ENCODE measurements at places on chromosomes 1 and 21. TPM values are rescaled to one million over a fixed set of nuclear protein-coding genes. Genes with fewer than 3 reads are reported as not detected.

DNA sequence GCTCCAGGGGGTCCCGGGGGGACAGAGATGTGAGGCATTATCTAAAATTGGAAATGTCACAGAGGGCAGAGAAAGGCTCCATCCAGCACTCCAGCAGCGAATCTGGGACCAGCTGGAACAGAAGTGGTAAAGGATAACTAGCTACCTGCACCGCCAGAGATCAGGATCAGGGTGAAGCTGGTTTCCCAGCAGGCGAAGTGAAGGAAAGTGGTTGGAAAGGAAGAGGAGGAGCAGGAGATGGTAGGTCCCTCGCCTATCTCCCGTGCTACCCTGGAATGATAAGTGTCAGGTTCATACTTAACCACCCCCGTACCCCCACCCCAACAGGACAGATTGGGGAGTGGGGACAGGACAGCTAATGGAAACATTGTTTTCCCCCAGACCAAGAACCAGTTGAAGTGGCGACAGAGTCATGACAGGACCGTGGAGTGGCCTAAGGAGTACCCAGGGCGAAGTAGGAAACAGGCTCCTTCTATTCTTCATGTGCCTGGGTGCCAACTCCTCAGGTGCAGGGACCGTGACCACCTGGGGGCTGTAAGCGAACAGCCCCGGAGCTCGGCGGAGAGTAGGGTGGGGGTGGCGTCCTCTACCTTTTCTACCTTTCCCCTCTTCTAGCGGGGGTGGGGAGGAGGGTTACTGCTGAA is 717 bp downstream of the B4GALT3 start:
- DNase-seq: peak; percentile 18

GRCh38 chr1:154796303-154796892 is 73.7 kb downstream of the KCNN3 start:
- no peak for DNase-seq

GRCh38 chr1:84347932-84348555 is 46.5 kb downstream of the SAMD13 start:
- DNase-seq: no peak

DNA sequence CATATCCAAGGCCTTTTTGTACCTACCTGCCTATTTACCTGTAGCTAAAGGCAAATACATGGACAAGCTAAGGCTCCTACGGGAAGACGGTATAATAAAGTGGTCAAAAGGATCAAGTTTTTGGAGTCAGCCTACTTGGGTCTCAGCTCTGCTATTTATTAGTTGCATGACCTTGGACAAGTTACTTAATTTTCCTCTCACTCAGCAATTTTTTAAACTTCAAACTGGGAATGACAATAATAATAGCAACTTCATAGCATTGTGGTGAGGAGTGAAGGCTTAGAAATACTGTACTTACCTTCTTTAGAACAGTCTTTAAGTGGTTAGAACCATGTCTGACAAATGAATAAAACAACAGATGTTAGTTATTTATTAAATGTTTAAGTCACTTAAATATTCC is 60.2 kb upstream of the SLC35F3 start:
- no peak for DNase-seq

DNA sequence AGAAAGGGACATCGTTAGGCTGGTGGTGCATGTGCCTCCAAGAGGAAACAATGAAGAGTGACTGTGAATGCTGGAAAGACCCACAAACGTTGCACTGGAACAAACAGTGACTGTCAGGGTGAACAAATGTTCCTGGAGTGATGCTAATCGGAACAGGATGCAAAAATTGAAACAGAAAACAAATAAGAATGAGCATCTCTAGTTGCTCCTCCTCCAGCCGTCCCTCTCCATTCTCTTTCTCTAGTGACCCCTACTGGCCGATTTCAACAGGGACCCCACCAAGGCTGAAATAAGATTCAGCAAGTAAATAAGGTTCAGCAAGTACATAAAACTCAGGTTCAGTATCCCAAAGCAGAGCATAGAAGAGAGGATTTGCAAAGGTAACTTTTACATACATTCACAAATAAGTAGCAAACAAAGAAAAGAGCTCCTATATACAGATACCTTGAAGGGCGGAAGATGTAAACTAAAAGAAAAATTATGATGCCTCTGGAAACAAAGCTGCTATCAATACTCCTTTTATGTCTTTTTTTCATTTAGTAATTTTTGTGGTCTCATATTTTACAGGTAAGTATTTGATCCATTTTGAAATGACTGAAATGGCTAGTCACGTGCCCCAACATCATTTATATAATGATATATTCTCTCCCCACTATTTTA is 836.1 kb upstream of the ADAMTS5 start:
- no peak for DNase-seq

GRCh38 chr1:230826166-230826875 is 42.0 kb downstream of the C1orf198 start:
- DNase-seq: no peak

GRCh38 chr1:206105464-206105995 is 11.7 kb downstream of the AVPR1B start:
- DNase-seq: no peak

DNA sequence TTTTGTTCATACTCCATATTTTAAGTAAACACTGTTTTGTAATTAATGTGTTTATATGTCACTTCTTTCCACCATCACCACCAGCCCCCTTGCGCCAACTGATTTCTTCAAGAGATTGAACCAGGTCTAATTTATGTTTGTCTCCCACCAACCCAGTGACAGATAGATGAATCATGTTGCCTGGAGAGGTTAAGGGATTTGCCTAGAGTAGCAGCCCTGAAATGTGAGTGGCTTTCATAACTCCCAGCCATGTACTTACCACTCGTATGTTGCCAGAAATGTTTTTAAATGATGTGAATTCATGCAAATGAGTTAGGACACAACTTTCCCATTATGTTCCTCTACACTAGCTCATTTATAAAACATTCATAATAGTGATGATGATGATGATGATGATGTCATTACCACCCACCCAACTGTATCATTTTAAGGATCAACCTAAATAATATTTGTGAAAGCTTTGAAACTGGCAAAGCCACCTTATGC is 86.9 kb downstream of the LRRC8D start:
- no peak for DNase-seq

- DNase-seq: no peak
Observed at GRCh38 chr1:163076981-163077761, 8.0 kb downstream of the RGS4 start.

DNA sequence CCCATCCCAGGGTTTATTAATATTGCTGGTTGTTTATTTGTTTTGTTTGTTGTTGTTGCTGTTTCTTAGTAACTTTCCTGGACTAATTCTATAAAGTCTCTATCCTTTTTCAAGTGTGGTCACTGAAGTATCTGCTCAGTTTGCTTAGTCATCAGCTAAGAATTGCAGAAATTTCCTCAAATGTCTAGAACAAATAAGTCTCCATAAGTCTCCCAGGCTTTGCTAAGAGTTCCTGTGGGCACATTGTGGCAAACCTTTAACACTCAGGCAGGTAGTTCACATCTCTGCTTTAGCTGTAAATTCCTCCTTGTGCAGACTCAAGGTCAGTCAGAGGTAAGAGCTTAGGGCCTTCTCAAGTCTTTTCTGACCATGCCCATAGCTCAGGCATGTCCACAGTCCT is 38.9 kb upstream of the C1orf185 start:
- no peak for DNase-seq

CRYBG2 gene
- not detected for total RNA-seq

S100A14 gene
- not detected for total RNA-seq

S100A7 gene
- not detected for total RNA-seq

OR2G6 gene
- total RNA-seq: not detected

S1PR1 gene
- total RNA-seq: 0.17 TPM

Measured in chondrocyte (in vitro differentiated cells).